Thoracic aorta (tissue), 2 donors: ENCODE measurements at places on chromosomes 13 and 19. TPM values are rescaled to one million over a fixed set of nuclear protein-coding genes. Genes with fewer than 3 reads are reported as not detected.

TRAPPC2B gene
- total RNA-seq, result 2.0 TPM

SYCN gene
- total RNA-seq, result not detected

- DNase-seq, result no peak
Observed at GRCh38 chr13:109897988-109898624, 111.7 kb upstream of the IRS2 start.

- DNase-seq, result peak; percentile 87
Observed at GRCh38 chr19:1848399-1849131, at the start of gene REXO1. TSS of gene REXO1 (minus strand) at chr19:1848483. CDS start at chr19:1848358, 125 bp downstream.

DNA sequence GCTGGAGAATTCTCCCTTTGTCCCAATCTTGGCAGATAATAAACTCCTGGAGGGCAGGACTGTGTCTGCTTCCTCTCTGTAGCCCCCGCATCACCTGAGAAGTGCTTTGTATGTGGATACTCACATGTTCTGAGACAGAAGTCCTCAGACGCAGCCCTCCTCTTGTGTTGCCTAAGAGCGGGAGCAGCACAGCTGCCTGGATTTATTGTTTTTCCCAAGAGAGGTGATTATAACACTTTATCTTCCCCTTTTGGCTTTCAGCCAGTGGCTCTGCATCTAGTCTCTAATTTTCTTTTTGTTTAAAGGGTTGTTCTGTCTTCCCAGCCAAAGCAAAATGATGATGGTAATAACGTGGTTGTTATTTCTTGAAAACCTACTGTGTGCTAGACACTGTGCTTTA is 36.1 kb downstream of the OLFM4 start:
- DNase-seq, result no peak

DNA sequence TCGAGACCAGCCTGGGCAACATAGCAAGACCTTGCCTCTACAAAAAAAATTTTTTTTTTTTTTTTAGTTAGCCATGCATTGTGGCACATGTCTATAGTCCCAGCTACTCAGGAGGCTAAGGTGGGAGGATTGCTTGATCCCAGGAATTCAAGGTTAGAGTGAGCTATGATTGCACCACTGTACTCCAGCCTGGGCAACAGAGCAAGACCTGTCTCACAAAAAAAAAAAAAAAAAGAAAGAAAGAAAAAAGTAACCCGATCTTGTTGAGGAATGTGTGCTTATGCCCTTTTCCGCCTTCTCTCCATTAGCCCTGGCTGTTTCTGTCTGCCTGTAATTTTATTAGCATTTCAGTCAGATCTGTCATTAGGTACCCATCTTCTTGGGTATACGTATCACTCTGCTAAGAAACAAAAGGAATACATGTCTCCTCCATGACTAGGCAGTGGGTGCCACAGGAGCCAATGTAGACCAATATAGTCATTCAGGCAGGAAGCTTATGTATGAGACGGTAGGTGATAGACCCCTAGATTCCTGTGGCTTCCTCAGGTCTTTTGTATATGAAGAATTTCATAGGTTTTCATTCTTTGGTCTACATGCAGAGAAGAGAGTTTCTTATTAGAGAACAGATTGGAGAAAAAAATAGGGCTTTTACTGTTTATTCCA is 59.6 kb upstream of the NPAS1 start:
- no peak for DNase-seq

PRR19 gene
- not detected for total RNA-seq

- DNase-seq, result no peak
Observed at GRCh38 chr13:42000846-42001245, 39.9 kb upstream of the VWA8 start.

TGDS gene
- 17.4 TPM for total RNA-seq

GRCh38 chr19:39810424-39810823 is 23.5 kb downstream of the DYRK1B start:
- DNase-seq, result no peak

DNA sequence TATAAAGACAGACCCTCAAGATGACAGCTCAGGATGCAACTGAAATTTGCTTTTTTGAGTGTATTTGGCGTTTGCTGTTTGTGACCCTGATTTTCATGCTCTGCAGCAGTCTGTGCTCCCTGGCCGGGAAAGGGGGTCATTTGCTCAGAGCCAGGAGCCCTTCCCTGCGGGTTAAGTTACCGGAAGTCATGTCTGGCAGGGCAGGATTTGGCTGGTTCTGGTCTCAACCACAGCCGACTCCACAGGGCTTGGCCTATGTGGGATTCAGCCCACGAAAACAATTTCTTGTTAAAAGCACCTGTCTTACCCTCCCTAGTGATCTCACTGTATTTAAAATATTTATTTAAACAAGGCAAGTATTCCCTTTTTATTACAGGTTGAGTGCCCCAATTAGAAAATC is 22.6 kb downstream of the MCF2L start:
- DNase-seq, result no peak

DNA sequence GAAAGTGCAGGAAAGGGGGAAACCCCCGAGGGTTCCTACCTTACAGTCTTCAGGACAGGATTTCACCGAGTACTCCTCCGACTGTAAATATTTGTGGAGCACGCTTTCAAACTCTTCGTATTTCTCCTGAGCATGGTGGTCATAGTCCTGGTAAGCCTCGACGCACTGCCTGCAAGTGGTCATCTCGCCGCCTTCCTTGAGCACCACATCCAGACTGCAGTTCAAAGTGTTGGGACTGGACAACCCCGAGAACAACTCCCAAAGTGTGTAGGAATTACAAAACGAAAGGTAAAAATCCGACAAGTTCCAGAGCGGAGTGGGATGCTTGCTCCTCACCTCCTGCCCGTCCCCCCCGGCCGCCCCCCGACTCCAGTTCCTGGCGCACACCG is 349.7 kb downstream of the LIG4 start:
- no peak for DNase-seq

LYL1 gene
- 36.1 TPM for total RNA-seq

- DNase-seq, result no peak
Observed at GRCh38 chr19:14114854-14115253, 2.7 kb downstream of the PRKACA start.

LILRB3 gene
- total RNA-seq, result 71.5 TPM

ZNF471 gene
- total RNA-seq, result 6.2 TPM

GRCh38 chr13:95233026-95233635 is 68.1 kb downstream of the ABCC4 start:
- DNase-seq, result no peak

GRCh38 chr19:1003283-1003682 is 3.1 kb downstream of the GRIN3B start:
- DNase-seq, result no peak

CYP4F11 gene
- total RNA-seq, result 12.9 TPM

DNA sequence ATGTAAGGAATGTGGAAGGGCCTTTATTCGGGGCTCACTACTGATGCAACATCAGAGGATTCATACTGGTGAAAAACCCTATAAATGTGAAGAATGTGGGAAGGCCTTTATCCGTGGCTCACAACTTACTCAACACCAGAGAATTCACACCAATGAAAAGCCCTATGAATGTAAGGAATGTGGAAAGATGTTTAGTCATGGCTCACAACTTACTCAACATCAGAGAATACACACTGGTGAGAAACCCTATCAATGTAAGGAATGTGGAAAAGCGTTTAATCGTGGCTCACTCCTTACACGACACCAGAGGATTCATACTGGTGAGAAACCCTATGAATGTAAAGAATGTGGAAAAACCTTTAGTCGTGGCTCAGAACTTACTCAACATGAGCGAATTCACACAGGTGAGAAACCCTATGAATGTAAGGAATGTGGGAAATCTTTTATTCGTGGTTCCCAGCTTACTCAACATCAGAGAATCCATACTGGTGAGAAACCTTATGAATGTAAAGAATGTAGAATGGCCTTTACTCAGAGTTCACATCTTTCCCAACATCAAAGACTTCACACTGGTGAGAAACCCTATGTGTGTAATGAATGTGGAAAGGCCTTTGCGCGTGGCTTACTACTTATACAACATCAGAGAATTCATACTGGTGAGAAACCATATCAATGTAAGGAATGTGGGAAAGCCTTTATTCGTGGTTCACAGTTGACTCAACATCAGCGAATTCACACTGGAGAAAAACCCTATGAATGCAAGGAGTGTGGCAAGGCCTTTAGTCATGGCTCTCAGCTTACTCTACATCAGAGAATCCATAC is 44.3 kb downstream of the ZNF585A start:
- no peak for DNase-seq

ZNF112 gene
- 5.0 TPM for total RNA-seq

DNA sequence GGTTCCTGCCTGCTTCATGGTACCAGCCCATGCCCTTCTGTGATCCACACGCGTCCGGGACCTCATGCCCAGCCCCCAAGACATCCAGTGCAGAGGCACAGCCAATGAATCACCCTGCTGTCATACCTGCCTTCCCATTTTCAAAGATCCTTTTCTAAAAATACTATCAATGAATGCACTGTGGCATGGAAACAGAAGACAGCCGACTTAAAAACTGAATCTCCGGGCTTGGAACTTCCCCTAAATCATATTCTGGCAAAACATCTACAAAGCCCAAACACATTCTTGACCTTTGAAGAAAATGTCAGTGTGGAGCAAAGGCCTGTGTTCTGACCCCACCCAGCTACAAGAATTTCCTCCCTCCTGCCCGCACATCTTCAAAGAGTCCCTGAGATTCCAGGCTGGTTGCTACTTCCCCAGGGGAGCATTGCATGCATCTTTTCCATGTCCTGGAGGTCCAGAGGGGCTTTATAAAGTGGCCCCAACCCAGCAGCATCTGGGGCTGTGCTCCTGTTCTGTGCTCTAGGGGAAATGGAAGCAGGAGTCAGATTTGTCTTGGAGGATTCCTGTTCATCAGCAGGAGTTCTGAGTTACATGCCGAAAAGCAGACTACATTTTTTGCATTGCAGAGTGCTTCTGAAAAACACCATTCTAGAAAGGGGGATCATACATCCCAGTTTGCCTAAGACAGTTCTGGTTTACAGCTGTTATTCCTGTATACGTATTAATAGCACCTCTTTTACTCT is 135.2 kb downstream of the USP12 start:
- DNase-seq, result no peak

DNA sequence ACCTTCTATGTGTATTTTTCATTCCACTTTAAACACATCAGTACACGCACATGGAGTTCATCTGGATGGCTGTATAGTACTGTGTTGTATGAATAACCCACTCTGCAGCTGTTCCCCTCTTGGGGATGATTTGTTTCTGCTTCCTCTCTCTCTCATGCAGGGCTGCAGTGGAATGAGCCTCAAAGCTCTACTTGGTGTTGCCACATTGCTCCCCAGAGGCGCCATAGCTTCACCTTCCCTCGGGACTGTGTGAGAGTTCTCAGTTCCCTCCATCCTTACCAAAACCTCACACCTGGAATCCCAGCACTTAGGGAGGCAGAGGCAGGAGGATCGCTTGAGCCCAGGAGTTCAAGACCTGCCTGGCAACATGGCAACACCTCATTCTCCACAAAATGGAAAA is 28.4 kb upstream of the GPR183 start:
- no peak for DNase-seq

DNA sequence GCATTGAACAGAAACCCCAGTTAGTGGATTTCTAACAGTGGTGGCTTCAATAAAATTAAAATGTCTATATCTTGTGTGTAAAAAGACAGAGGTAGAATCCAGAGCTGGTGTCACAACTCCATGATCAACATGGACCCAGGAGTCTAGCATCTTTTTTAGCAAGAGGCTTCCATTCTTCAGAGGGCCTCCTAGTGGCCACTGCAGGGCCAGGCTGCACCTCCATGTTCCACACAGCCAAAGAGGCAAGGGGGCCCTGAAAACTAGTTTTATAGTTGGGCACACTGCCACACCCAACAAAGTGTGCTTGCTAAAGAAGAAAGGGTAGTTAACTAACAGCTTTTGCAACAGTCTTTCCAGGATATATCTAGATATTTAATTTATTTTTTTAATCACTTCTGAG is 12.9 kb downstream of the N4BP2L1 start:
- no peak for DNase-seq

DNA sequence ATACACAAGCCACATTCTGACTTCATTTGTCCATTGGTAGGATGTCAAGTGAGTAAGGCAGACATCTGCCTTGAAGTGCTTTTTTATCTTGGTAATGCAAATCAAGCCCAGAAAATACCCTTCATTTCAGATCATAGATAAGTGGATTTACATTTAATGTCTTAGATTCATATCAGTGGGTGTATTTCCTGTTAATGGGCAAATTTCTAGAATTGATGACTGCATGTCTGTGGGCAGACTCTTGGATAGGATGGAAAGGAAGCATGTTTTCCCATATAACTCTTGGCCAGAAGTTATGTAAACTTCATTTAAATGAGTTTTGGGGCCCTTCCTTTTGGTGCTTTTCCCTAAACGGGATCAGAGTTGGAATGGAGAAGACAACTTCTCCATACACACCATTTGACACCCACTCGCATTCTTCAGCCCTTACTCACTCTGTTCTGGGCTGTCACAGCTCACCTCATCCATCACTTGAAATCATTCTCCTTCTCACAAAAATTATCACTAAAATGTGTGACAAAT is 154.6 kb downstream of the FLT1 start:
- no peak for DNase-seq

STOML3 gene
- not detected for total RNA-seq

DNA sequence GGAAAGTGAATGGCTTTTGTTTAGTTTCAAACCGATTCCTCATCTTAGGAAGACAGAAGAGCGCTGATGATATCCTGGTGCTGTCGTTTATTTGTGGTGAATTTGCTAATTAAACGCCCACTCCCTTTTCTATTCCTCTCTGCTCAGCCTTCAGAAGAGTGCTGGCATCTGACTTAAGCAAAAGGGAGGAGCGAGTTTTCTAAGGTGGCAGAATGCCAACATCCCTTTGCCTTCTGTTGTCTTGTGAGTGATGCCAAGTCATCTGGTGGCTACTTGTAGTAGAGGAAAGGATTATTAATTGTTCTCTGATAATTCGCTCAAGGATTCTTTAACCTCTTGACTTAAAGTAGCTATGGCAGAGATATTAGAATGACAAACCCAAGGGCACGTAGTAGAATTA is 68.1 kb downstream of the ERCC5 start:
- DNase-seq, result no peak

- DNase-seq, result no peak
Observed at GRCh38 chr13:29707876-29708543, 112.5 kb upstream of the SLC7A1 start.

GRCh38 chr13:22967669-22968068 is 213.1 kb upstream of the SGCG start:
- DNase-seq, result no peak

DNA sequence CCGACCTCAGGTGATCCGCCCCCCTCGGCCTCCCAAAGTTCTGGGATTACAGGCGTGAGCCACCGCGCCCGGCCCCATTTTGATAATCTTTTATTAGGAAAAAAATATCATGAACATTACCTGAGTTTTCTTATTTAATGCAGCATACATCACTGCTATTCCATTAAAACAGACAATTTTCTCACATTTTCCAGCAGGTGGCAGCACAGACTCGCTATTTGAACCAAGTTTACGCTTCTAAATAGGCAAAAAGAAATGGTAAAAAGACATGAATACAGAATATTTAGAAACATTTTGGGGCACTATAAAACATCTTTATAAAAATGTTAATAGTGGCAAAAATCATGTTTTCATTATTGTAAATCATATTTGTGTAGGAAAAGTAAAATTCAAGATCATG is 903.1 kb downstream of the SLITRK6 start:
- DNase-seq, result no peak

COL5A3 gene
- total RNA-seq, result 11.1 TPM
